Hepatic stellate cell (primary cell): ENCODE measurements at places on chromosomes 4 and X.

- DNase-seq = no peak
Observed at GRCh38 chr4:53185869-53186585, 179.8 kb downstream of the SCFD2 start.

DNA sequence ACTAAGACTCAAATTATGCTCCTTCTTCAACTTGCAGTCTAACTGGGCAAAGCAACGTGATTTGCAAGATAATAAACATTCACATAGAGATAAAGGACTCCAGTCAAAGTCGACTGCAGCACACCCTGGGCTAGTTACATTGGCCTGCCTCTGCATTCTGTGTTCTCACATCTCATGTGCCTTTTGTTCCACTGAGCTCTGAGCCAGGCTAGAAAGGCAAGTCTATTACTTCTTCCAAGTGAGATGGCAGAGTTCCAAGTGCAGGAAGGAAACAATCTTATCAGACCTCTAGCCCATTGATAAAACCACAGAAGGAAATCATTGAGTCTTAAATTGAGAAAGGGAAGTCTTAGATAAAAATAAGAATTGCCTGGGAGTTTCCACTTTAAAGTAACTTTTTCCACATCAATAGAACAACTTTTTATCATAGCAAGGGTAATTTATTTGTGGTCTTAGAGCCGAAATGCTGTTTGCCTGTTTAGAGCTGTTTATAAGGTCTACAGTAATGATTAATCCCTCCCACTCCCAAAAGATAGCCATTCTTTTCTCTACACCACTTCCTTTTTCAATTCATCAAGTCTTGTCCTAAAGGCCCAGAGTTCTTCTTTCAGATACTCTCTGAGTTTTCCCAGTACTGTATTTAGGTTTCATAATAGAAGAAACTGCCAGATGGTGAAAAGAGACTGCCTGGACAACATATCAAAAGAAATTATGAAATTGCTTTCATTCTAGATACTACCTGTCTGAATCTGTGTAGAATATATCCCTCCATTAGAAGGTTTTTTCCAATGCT is 200.2 kb downstream of the GUCY2F start:
- no peak for DNase-seq

- no peak for DNase-seq
Observed at GRCh38 chrX:111743316-111743715, 62.3 kb downstream of the ALG13 start.

DNA sequence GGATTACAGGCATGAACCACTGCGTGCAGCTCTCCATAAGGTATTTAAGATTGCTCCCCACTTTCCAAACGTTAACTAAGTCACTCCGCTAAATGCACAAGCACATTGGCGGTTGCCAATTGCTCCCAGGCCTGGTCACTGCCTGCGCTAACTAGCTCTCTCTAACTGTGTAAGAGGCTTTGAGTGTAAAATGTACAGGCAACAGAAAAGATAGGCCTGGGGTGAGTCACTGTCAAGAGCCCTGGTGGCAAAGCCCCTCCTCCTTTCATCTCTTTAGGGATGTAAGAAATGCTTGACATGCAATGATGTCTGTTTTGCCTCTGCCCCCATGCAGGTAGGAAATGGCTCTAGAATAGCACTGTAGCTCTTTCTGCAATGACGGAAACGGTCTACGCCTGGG is 329.7 kb upstream of the GATB start:
- DNase-seq = no peak

DNA sequence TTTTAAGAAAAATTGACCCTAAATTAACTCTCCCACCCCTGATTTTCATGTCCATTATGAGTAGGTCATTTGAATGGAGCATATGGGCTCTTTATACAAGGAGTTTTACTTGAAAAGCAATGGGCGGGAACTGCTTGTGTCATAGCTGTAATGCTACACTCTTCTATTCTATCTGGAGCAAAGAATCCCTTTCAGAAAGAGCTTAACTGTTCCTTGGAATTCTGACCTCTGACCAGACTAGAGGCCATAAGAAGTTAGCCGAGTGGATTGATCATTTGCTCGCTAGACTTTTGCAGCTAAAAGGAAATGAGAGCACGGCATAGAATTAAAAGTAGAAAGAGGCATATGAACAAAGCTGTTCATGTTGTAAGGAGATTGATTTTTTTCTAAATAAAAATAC is 79.1 kb downstream of the DOCK11 start:
- DNase-seq = no peak

- DNase-seq = no peak
Observed at GRCh38 chrX:29728639-29729038, 486.7 kb upstream of the MAGEB2 start.

GRCh38 chr4:68871809-68872642 is 56.2 kb downstream of the UGT2B10 start:
- DNase-seq = no peak

DNA sequence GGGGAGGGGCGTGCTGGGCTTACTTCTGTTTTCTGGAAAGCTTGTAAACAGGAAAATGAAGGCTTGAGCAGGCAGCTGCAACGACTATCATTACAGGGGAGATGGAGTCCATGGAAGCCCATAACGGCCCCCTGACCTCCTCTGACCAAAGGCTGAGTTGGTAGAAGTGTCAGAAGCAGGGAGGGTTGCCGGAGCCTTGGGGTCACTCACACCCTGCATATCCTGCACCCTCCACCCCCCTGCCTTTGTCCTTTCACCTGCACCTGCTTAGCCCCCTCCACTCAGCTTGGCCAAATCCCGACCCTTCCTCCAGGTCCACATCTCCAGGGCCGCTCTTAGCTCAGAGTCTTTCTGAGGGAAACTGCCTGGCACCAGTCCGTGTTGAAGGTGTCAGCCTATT is 12.5 kb upstream of the MSX1 start:
- DNase-seq = no peak

DNA sequence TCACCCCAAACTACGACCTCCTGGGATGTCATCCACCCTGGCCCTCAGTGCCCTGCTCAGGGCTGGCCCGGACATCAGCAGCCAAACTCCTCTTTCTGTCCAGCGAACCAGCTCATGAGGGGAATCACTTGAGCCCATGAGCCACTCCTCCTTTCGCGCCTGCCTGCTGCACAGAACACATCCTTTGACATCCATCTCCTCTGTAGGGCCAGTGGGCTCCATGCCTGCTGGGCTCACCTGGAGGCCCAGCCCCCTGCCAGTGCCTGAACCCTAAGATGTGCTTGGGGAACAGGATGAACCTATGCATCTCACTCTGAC is 43.5 kb downstream of the ABLIM2 start:
- DNase-seq = no peak

DNA sequence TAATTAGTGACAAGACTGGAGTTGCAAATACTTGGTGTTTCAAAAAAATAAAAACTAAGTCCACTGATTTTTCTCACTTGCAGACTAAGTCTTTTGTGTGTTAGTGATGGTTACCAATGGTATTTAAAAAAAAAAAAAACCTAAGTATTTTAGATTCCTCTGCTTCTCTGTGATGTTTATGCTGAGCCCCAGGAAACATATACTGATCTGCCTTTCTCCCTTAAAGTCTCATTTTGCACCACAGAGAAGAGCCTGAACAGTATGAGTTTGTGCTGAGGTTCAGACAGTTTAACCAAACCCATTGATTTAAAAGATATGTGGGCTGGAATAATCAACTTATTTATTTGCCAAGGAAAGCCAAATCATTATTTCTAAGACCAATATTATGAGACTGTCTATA is 1305.0 kb downstream of the PCDH18 start:
- no peak for DNase-seq

GRCh38 chr4:56289934-56290333 is 97.4 kb downstream of the AASDH start:
- DNase-seq = no peak

DNA sequence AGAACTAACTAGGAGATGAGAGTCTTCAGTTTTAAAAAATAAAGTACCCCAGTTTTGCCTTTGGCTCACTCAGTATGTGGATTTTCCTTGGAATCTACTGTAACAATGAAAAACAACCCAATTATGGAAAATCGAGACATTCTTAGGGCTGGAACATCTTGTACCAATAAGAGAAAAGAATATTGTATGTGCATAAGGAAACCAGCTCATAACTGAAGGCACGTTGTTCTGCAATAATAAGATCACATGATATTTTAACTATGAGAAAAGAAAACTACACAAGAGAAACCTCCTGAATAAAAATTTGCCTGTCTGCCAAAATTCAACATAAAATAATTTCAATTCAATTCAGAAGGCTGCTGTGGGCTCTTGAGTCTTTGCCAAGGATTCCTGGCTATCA is 261.8 kb upstream of the EDNRA start:
- no peak for DNase-seq

DNA sequence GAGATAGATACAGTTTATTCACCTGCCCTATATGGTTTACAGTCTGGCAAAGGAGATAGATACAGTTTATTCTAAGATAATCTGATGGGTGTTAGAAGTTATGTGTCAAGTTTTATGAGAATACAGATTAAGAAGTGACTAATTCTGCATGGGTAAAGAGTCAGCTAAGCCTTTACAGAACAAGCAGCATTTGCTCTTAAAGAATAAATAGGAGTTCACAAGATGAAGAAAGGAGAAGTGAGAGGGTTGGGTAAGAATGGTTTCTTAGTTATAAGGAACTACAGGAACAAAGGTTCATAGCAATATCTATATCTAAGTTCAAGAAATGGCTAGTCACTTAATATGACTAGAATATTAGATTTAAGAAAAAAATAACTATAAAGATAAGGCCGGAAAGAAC is 47.6 kb downstream of the THOC2 start:
- DNase-seq = no peak

GRCh38 chr4:121706595-121707021 is 9.8 kb upstream of the ANXA5 start:
- no peak for DNase-seq

GRCh38 chr4:36152735-36153134 is 91.6 kb downstream of the ARAP2 start:
- DNase-seq = no peak

DNA sequence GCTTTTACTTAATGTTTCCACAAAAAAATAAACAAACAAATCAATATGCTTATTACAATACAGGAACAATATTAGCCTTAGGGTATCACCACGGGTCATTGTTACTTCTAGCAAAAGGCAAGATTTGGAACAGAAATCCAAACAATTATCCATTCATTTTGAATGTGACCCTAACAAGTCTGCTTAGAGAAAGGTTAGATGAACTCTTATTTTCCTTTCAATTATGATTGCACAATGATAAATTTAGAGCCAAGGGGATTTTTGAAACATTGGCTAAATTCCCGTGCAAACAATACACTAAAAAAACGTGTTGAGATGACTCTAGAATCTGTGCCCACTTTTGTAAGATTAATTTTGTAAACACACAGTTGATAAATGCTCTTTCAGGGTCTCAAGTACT is 474.7 kb downstream of the PCDH7 start:
- no peak for DNase-seq

GRCh38 chr4:143700416-143701352 is at the start of gene FREM3:
Gene FREM3, minus strand, starts transcription at chr4:143700675. Its CDS starts 0 bp downstream, at chr4:143700675.
- DNase-seq = no peak

- DNase-seq = no peak
Observed at GRCh38 chr4:10159671-10160070, 43.1 kb upstream of the WDR1 start.

DNA sequence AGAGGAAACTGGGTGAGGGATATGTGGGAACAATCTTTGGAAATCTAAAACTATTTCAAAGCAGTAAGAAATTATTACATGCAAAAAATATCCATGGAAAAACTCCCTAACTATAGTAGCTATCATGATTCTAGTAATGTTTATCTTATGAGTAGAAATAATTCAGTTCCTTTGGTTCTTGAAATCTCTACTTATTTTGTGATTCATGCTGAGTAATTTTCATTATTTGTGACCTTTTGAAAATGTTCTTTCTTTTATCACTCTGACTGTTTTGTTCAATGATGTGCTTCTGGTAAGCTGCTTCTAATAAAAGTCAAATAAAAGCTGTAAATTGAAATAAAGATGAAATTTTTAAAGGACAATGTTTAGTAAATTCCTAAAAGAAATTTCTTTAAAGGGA is 40.4 kb upstream of the MAGEB10 start:
- no peak for DNase-seq

DNA sequence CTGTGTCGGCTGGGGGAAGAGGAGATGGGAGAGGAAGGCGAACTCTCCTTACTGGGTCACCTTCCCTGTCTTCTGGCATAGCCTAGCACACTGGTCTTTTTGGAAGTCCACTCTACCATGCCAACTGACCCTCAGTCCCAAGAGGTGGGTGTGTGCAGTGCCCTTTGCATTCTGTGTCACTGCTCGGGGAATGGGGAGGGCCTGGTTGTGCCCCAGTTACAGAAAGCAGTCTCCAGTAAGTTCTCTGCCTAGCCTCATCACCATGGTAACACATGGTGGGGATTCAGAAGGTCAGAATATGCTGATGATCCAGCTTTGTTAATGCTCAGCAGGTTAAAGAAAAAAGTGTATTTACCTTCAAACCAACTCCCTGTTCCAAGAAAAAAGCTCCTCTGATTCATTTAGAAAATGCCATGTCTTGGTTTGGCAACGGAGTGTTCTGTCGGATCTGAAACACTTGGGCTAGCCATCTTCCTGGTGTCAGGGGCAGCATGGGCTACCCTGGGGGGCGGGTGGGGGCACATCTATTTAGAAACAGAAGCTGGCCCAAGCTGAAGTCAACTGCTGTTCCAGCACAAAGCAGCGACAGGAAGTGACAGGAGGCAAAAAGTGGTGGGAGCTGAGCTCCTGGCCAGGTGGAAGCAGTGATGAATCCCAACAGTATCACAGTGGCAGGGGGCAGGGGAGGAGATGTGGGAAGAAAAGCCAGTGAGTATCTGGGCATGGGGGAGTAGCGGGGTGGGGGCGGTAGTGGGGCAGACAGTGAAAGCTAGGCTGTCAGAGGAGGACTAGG is 37.0 kb downstream of the NSG1 start:
- DNase-seq = no peak

DNA sequence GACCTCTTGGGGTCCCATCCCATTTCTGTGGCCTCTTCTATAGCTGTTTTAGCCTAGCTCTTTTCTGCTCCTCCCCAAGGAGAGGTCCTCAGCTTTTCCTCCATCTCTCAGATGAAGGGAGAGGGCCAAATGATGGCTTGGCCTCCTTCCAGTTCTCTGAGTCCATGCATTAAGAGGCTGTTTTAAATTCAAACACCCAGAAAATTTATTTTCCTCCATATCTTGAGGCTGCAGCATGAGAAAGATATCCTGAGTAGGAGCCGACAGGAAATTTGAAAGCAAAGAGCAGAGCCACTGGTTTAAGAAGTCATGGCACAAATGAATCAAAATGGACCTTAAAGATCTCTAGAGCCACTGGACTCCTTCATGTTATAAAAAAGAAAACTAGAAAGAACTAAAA is 558.8 kb downstream of the MID1IP1 start:
- DNase-seq = no peak

DNA sequence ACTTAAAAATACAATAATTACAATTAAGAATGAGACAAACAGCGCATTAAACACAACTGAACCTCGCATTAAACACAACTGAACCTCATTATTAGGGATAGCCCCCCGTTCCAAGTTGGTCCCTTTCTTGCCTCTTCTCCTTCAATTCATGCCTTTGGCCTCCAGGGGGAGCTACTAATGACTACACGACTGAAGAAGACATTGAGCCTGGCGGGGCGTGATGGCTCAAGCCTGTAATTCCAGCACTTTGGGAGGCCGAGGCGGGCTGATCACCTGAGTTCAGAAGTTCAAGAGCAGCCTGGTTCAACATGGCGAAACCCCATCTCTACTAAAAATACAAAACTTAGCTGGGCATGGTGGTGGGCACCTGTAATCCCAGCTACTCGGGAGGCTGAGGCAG is 56.4 kb upstream of the NWD2 start:
- no peak for DNase-seq
